Aortic smooth muscle cell (primary cell): ENCODE measurements at places on chromosomes 4 and X. TPM values are rescaled to one million over a fixed set of nuclear protein-coding genes. Genes with fewer than 3 reads are reported as not detected.

SOX3 gene
- not detected in 2 replicates for total RNA-seq

CXXC4 gene
- not detected in 2 replicates for total RNA-seq

USP17L5 gene
- not detected in 2 replicates for total RNA-seq

ANK2 gene
- total RNA-seq = 226 and 261 TPM in 2 replicates

KIF4A gene
- 11.4 and 16.4 TPM in 2 replicates for total RNA-seq

SHROOM4 gene
- 2.4 and 3.0 TPM in 2 replicates for total RNA-seq

UGT2B17 gene
- total RNA-seq = not detected in 2 replicates
